CD4-positive, alpha-beta memory T cell (primary cell): ENCODE measurements at places on chromosomes 11 and 22. TPM values are rescaled to one million over a fixed set of nuclear protein-coding genes. Genes with fewer than 3 reads are reported as not detected.
A peak's percentile ranks its signal among the peaks of the same experiment; 100 is the strongest.

GRCh38 chr22:33909075-33909458 lies 11.2 kb downstream of the LARGE1 start:
- H3K4me1 ChIP-seq = no peaks in the 10 kb centered on the region
- H3K4me3 ChIP-seq = no peak overlapping the region
- no peak for DNase-seq
- no peak overlapping the region for H3K27ac ChIP-seq
- no peaks in the 10 kb centered on the region for H3K27me3 ChIP-seq

GRCh38 chr22:21652547-21653545 lies 10.7 kb downstream of the SDF2L1 start:
- no peak for DNase-seq
- peaks cover 33% of the 10 kb centered on the region for H3K4me1 ChIP-seq
- H3K36me3 ChIP-seq = no peaks in the 10 kb centered on the region
- no peaks in the 10 kb centered on the region for H3K27me3 ChIP-seq
- peak overlapping the region; percentile 74 for H3K4me3 ChIP-seq
- H3K27ac ChIP-seq = peak overlapping the region; percentile 42

DNA sequence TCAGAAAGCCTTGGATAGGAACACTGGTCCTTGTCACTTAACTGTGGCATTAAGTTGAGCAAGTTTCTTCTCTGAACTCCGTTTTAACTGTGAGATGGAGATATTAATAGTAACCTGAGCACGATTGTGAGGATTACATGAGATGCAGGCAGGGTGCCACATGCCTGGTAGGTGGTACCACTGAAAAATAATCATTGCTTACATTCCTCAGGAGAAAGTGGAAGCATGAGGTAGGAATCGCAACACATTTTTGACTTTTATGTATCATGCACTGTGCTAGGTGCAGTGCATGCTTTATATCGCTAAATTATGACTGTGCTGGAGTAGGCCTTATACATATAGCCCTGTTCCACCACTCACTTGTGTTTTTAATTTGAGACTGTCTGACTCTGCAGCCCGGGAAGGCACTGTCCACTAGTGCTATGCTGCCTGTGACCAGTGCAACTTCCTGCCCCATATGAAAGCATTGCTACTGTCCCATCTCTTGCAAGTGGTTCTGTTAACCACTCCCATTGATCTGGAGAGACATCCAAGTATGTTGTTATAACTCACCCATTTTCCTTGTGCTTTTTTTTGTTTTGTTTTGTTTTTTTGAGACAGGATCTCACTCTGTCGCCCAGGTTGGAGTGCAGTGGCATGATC lies 1.0 kb downstream of the UQCR10 start:
- H3K36me3 ChIP-seq = peaks cover 11% of the 10 kb centered on the region
- H3K4me1 ChIP-seq = peaks cover 29% of the 10 kb centered on the region
- peak overlapping the region; percentile 100 for H3K4me3 ChIP-seq
- no peaks in the 10 kb centered on the region for H3K27me3 ChIP-seq
- no peak for DNase-seq

GRCh38 chr11:11786234-11786633 lies 55.5 kb upstream of the USP47 start:
- H3K27me3 ChIP-seq = no peaks in the 10 kb centered on the region
- no peak overlapping the region for H3K4me3 ChIP-seq
- no peak for DNase-seq
- no peaks in the 10 kb centered on the region for H3K4me1 ChIP-seq
- H3K27ac ChIP-seq = no peak overlapping the region

GRCh38 chr11:118909619-118910308 lies 16.0 kb downstream of the BCL9L start:
- H3K4me3 ChIP-seq = no peak overlapping the region
- peak overlapping the region; percentile 99 for H3K27ac ChIP-seq
- peaks cover 78% of the 10 kb centered on the region for H3K4me1 ChIP-seq
- H3K36me3 ChIP-seq = peaks cover 27% of the 10 kb centered on the region
- H3K27me3 ChIP-seq = no peaks in the 10 kb centered on the region
- DNase-seq = peak; percentile 43

DNA sequence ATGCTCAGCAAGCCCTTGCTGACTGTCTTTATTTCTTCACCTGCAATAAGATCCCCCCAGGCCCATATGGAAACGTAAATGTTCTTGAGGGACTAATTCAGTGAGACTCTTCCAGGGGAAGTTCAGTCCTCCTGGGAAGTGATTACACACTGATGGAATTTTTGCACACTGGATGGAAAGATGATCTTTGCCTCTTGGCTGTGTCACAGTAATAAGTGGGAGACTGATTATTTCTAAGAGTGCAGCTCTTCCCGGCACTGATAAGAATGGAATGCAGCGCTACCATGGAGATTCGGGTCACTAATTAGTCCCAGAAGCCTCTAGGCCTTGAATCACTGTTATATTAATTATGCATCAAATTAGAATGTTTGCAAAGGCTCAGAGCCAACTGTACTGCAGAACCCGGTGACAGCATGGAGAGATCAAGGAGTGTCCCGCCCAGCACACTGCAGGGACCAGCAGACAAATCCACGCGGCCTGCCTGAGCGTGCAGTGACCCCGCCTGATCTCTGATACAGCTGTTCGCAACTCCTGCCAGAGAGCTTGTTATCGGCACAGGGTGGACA lies 178.3 kb downstream of the SNX19 start:
- DNase-seq = no peak
- H3K27me3 ChIP-seq = no peaks in the 10 kb centered on the region

DNA sequence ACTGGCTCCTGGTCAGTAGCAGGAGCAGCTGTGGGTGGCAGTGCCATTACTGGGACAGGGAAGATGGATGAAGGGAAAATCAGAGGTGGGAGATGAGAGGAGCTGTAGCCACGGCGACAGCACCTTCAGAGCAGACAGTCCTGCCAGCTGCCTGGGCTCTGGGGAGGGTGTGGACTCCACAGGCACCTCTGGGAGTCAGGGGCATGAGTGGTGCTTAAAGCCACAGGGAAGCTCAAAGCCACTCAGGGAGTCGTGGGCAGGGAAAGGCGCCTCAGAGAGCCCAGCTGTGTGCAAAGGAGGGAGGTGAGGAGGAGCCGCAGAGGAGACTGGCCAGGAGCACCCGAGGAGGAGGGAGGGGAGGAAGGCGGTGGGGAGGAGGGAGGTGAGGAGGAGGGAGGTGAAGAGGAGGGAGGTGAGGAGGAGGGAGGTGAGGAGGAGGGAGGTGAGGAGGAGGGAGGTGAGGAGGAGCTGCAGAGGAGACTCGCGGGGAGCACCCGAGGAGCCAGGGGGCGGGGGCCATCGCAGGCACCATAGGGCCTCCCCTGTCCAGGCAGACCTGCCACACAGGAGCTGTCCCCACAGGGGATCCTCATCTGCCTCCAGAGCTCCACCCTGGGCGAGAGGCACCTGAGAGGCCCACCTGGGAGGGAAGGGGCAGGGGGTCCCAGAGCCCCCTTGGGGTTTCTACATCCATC lies 977.6 kb downstream of the BRD1 start:
- no peak overlapping the region for H3K4me3 ChIP-seq
- DNase-seq = no peak
- H3K4me1 ChIP-seq = no peaks in the 10 kb centered on the region
- no peak overlapping the region for H3K27ac ChIP-seq
- H3K27me3 ChIP-seq = no peaks in the 10 kb centered on the region
- no peaks in the 10 kb centered on the region for H3K36me3 ChIP-seq

TSKU gene
- polyA plus RNA-seq = 0.13 TPM

DNA sequence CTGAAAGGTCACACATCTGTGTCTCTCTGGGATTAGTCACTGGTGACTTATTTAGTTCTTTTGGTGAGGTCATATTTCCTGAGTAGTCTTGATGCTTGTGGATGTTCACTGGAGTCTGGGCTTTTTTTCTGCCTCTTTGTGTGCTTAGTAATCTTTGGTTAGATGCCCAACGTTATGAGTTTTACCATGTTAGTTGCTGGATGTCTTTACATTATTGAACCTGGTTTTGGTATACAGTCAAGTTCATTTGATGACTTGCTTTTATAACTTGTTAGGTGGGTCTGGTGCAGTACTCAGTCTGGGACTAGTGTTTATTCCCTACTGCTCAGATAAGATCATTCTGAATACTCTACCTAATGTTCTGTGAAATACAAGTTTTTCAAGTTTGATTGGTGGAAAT lies 26.2 kb upstream of the SLC37A2 start:
- H3K27me3 ChIP-seq = no peaks in the 10 kb centered on the region
- no peaks in the 10 kb centered on the region for H3K4me1 ChIP-seq
- no peak for DNase-seq
- no peaks in the 10 kb centered on the region for H3K36me3 ChIP-seq
- H3K4me3 ChIP-seq = no peak overlapping the region
- H3K27ac ChIP-seq = no peak overlapping the region

DNA sequence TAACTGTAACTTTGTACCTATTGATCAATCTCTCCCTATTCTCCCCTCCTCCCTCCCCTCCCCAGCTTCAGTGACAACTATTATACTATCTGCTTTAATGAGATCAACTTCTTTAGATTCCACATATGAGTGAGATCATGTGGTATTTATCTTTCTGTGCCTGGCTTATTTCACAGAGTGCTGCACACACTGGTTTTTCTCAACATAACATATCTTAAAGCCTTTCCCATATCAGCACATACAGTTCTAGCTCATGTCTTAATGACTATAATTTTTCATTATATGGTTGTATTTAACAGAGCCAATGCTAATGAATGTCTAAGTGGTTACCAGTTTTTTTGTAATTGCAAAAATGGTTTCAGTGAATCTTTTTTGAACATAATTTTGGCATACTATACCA lies 340.3 kb upstream of the DDI1 start:
- no peak for DNase-seq
- H3K4me1 ChIP-seq = no peaks in the 10 kb centered on the region
- H3K27ac ChIP-seq = no peak overlapping the region
- no peaks in the 10 kb centered on the region for H3K27me3 ChIP-seq
- H3K4me3 ChIP-seq = no peak overlapping the region
- H3K36me3 ChIP-seq = no peaks in the 10 kb centered on the region

DNA sequence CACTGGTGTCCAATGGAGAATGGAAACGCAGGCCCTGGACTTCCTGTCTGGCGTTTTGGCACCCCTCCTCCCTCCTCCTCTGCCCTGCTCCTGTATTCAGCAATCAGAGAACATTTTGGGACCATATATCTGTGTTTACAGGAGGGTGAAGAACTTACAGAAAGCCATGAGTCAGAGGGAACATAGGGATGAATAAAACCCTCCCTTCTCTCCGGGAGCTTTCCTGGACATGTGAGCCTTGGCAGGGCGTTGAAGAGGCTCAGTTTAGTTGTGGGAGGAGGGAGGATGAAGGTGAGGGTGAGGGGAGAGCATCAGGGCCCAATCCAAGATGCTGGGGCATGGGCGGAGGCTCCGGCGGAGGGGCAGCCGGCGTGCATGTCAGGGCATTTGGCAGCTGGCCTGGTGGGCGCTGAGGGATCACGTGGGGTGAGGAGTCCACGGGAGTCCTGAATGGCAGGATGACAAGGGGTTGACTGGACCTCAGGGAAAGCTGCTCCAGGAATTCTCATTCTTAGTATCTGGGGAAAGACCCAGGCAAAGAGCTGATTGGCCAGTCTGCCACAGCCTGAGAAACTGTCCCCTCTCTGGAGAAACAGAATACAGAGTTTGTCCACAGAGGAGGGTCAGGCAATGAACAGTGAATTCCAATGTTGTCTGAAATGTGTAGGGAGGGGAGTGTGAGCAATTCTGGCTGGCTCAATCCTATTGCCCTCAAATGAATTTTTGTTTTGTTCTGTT lies 28.9 kb downstream of the MICAL2 start:
- no peak overlapping the region for H3K27ac ChIP-seq
- DNase-seq = no peak
- H3K36me3 ChIP-seq = no peaks in the 10 kb centered on the region
- no peaks in the 10 kb centered on the region for H3K27me3 ChIP-seq
- no peak overlapping the region for H3K4me3 ChIP-seq
- H3K4me1 ChIP-seq = peaks cover 43% of the 10 kb centered on the region

DNA sequence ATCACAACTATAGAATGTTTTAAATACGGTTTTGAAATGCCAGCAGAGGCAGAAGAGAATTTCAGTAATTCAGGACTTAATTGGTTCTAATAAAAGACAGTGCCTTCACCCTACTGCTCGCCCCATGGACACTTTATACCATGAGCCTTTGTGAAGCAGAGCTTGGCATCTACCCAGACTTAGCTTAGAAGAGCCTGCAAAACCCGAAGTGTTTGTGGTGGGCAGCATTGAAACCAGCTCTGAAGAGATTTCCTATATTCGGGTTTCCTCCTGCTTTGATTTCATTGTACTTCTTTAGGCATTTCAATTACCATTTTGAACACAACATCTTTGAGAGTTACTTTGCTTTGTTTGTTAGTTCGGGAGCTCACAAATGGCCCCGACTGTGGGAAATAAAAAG lies 185.1 kb upstream of the MTNR1B start:
- H3K36me3 ChIP-seq = no peaks in the 10 kb centered on the region
- no peaks in the 10 kb centered on the region for H3K4me1 ChIP-seq
- H3K27ac ChIP-seq = no peak overlapping the region
- DNase-seq = no peak
- H3K4me3 ChIP-seq = no peak overlapping the region
